Activated naive CD4-positive, alpha-beta T cell treated with anti-CD3 and anti-CD28 coated beads for 36 hours (primary cell): ENCODE measurements at places on chromosomes 5 and 9.

DNA sequence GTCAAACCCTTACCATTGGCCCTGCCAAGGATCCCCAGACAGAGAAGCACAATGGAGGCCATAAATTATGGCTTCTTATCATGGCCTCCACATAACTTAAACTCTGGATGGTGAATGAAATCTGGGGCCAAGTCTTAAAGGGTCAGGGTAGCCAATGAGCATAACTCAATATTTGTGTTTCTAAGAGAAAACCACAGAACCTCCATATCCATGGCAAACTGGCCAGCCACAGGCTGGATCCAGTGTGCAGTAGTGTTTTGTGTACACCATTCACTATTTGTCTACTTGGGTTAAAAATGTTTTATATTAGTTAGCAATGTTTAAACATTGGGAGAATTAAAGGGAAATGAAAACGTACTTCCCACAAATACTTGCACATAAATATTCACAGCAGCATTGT is 60.8 kb downstream of the CDO1 start:
- no peak for DNase-seq

DNA sequence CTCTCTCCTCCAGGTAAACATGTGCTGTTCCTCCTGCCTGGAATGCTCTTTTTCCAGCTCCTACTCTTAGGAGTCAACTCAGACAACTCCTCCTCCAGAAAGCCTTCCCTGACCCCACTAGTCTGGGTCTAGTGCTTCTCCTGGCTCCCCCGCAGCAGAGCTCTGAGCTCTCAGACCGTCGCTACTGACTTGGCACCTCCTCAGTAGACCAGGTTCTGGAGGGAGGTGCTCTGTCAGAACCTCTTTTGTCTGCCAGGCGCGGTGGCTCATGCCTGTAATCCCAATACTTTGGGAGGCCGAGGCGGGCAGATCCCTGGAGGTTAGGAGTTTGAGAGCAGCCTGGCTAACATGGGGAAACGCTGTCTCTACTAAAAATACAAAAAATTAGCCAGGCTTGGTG is 3.4 kb downstream of the LRRC8A start:
- no peak for DNase-seq

DNA sequence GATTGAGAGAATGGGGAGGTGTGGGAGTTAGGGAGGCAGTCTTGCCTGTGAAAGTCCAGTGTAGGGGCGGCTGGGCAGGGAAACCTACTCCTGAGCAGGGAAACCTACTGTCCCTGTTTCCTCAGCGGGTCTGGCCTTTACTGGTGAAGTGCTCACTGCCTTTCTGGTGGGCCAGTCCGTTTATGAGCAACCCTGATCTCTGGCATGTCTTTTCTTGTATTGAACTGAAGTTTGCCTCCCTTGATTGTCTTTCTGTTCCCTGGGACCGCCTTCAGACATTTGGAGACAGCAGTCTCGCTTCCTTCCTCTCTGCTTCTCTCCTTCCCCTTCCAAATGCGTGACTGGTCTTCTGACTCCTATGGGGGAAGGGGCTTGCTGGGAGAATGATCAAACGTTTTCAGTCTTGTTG is 2.9 kb downstream of the SNX18 start:
- DNase-seq = no peak

- no peak for DNase-seq
These were observed 195.9 kb downstream of the TMEM38B start for GRCh38 chr9:105890046-105890822.

GRCh38 chr5:11377896-11378295 is 526.4 kb downstream of the CTNND2 start:
- DNase-seq = no peak

- peak; percentile 64 for DNase-seq
These were observed 136.1 kb upstream of the CLINT1 start for GRCh38 chr5:157994906-157995519.
